ENCODE measurements at places on chromosomes 6 and 20.

GRCh38 chr6:31881136-31881859 lies 2.5 kb upstream of the SLC44A4 start:
- no peak for DNase-seq

DNA sequence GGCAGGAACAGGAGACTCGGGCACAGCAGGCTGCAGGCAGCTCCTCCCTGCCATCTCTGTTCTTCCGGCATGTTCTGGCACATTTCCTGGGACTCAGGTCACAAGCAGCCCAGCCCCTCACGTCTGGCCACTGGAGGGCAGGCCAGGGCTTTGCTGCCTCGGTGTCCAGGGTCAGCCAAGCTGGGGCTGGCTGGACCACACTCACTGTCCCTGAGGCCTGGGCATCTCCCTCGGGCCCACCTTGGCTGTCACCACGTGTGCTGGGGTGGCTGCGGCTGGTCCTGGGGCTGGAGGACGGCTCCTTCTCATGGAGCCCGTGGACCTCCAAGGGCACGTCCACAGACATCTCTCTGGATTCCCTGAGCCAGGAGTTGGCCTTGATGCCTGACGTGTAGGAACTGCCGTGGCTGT lies 18.5 kb downstream of the FRMD1 start:
- DNase-seq: no peak

- DNase-seq: no peak
These were observed 4.4 kb upstream of the C20orf144 start for GRCh38 chr20:33657704-33658095.

DNA sequence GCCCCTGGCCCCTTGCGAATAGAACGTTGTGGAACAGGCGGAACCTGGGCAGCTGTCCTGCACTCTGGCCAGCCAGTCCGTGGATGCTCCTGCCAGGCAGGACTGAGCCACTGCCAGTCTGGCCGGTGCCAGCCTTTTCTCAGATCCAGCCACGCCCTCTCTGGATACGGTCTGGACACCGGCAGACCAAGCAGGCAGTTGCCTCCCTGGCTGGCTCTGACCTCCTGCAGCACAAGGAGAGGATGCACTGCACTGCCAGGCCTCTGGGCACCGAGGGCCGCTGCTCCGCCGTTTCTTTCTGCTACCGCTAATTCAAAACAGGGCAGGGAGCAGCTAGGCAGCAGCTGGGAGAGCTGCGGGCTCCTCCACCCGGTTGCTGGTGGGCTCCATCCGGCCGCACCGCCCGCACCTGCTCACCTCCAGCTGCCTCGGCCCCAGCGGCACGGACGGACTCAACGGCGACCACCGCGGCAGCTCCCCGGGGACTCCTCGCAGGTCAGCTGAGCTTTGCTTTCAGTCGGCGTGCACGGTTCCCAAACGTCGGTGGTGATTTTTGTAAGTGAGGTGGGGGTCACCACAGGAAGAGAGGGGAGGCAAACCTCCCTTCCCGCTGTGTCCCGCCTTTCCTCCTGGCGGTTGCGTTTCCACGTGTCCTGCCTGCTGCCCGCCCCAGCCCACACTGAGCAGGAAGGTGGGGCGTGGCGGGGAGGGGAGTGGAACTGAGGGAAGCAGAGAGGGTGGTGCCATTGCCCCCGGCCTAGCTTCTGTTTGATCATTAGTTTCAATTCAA lies 30.3 kb upstream of the AFDN start:
- no peak for DNase-seq

GRCh38 chr6:31525553-31525931 lies 3.2 kb upstream of the MCCD1 start:
- DNase-seq: no peak

DNA sequence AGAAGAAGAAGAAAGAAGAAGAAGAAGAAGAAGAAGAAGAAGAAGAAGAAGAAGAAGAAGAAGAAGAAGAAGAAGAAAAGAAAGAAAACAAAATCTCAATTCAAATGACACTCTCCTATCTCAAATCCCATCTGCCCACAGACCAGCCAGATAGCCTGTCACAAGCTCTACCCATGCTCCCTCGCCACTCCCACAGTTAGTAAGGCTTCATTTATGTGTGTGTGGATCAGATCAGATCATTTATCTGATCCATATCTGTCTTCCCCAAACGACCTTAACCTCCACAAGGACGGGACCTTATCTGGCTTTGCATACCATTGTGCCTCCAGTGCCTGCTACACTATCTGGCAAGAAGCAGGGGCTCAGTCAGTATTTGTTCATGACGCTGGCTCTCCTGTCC lies 81.9 kb upstream of the RREB1 start:
- DNase-seq: no peak
